GM12878 (cell line): ENCODE measurements at places on chromosomes 5 and 9.

DNA sequence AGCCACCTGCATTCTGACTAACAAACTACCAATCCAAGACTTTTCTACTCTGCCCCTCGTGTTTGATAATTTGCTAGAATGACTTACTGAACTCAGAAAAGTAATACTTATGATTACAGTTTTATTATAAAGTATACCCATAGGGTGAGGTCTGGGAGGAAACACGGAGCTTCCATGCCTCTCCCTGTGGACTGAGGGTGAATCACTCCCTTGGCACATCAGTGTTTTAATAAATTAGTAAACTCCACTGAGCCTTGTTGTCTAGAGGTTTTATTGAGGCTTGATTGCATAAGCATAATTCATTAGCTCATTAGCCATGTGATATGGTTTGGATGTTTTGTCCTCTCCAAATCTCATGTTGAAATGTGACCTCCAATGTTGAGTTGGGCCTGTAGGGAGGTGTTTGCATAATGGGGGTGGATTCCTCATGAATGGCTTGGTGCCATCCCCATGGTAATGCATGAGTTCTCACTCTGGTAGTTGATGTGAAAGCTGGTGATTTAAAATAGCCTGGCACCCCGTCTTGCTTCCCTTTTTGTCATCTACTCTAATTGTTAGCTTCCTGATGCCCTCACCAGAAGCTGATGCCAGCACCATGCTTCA is 233.6 kb upstream of the TRPC7 start:
- DNase-seq = no peak

DNA sequence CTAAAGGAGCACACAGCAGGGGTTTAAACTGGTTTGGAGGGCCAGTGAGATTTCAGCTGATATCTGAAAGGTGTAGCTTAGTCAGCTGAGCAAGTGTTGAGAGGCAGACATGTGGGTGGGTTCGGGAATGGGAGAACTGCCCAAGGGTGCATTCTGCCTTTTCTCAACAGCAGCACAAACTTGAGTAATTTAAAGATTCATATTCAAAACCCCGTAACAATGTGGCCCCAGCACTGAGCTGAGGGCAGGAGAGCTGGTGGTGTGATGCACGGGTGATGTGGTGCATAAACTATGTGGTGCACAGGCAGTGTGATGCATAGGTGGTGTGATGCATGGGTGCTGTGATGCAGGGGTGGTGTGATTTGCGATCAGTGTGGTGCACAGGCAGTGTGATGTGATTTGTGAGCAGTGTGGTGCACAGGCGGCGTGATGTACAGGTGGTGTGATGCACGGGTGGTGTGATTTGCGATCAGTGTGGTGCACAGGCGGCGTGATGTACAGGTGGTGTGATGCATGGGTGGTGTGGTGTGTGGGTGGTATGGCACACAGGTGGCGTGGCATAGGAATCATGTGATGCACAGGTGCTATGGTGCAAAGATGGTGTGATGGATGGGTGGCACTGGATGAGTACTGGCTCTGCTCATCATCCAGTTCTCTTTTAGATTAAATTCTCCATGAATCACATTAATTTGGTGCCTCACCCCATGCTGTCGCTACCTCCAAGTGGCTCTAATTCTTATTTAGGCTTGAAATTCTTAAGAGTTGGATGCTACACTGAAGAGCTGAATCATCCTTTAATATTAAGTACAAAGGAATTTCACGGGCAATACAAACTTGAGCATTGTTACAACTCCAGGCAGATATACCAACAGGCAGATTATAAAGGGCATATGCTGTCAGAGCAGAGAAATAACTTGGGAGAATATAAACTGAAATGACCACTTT is 53.6 kb downstream of the DAP start:
- no peak for DNase-seq

DNA sequence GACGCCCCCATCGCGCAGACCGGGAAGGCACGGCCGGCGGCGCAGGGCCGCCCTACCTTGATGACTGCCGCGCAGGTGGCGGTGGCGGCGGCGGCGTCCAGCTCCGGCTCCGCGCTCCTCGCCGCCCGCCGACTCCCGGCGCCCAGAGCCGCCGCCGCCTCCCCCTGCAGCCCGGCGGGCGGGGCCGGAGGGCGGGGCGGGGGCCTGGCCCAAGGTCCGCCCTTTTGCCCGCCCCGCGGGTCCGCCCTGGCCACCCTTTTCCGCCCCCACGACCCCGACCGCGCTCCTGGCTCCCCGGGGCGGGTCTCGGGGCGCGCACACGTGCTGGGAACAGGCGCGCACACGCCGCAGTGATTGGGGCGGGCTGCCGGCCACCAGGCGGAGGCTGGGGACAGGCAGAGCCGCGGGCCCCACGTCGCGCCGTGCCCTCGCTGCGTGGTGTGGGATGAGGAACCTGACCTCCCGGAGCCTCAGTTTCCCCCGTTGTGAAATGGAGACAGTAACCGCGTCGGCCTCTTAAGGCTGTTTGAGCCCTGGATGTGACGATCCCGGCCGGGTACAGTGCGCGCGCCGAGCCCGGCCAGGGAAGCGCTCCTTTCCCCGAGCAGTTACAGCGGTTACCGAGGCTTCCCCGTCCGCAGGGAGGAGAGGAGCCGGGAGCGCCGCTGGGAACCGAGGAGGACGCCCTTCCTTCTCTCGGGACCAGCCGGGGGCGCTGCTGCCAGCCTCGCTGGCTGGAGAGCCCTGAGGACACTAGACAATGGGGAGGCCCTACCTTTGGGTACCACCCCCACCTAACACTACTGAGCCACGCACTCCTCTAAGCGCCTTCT is at the start of gene CORO2A:
Gene CORO2A (minus strand): TSS at position 135 of the 833 bp plus-strand sequence. CDS start 34,977 bp downstream, outside the sequence.
- DNase-seq = no peak

DNA sequence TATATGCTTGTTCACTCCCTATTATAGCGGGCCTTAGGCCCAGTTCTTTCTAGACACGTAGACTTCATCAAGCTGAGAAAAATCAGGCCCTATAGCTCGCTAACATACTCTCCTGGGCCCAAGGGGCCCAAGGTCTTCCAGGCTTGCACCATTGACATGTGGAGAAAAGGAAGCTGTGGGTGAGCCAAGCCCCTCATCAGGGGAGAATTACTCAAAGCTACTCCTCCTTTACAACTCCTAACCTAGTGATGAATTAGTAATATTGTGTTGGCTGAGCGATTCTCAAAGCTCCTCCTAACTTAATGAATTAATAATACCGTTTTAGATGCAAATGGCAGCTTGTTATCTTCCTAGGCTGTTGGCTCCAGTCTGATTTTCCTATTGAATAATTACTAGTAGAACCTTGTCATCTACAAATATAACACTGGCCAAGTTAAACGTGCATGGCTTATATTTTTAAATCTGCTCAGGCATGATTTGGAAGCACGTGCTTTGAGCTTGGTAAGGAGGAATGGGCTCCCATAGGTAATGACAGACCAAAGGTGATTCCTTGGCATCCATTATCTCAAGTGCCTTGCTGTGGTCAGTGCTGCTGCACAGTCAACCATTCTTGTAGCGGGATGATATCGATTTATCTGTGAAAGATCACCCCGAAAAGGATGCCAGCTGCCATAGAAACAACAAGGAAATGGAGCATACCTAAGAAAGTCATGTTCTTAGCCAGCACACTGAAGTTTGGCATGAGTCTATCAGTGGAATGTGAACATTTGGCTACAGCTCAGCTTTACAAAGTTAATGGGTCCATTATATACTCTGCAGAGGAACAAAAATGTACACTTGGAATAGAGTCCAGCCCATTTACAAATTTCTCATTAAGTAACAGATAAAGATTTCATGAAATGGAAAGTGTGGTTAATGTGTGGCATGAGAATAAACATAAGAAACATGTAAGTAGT is 23.8 kb downstream of the LVRN start:
- DNase-seq = no peak

DNA sequence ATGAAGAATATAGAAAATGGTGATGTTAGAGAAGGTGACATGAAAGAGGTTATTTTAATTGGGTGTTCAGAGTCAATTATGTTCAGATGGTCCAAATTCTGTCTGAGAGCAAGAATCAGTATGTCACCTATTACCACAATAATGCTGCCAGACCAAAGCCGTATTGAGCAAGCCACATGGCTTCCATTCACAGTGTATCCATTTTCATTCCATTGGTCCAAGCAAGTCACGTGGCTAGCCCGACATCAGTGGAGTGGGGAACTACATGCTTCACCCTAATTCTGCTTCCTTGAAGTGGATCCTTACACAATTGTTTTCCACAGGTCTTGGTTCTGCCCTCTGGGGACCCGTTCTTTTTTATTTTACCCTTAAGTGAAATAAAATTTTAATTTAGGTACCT is 413.5 kb downstream of the EBF1 start:
- DNase-seq = no peak

GRCh38 chr9:70260007-70260443 is 1.2 kb downstream of the SMC5 start:
- no peak for DNase-seq

GRCh38 chr9:87876708-87877107 is 6.0 kb upstream of the SPATA31E1 start:
- DNase-seq = no peak

DNA sequence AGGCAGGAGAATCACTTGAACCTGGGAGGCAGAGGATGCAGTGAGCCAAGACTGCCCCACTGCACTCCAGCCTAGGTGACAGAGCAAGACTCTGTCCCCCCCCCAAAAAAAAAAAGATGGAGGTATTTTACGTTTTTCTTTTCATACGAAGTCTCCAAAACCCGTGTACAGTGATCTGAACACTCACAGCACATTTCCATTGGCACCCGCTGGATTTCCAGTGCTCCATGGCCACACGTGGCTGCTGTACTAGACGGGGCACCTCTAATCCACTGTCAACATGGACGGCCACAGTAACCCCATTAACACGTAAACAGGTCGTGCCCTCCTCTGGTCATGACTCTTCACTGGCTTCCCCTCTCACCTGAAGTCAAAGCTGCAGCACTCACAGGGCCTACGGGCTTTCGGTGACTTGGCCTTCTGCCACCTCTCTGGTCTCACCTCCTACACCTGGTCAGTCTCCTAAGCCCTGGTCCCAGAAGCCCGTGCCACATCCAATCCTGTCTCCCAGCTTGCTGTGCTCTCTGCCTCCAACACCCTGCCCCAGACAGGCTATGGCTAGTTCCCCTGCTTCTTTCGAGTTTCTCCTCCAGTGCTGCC is 22.1 kb downstream of the TBC1D9B start:
- DNase-seq = no peak

DNA sequence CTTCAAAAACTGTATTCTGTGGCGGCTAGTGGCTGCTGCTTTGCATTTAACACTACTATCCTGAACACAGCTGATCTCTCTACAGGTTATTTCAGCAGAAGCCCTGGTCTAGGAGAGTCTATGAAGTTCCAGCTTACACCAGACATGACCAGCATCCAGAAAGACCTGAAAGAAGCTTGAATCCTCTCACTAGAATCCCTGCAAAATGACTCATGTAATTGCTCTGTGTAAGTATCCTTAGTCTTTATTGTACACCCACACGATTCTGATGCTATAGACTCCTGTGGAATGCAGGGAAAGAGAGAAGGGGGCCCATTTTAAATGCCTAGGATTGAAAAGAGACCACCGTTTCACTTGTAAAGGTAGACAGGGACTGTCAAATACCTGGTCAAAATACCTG is 859 bp upstream of the GRIA1 start:
- DNase-seq = no peak

- no peak for DNase-seq
Measured at GRCh38 chr9:8838136-8838535, 1038.6 kb upstream of the DMAC1 start.

DNA sequence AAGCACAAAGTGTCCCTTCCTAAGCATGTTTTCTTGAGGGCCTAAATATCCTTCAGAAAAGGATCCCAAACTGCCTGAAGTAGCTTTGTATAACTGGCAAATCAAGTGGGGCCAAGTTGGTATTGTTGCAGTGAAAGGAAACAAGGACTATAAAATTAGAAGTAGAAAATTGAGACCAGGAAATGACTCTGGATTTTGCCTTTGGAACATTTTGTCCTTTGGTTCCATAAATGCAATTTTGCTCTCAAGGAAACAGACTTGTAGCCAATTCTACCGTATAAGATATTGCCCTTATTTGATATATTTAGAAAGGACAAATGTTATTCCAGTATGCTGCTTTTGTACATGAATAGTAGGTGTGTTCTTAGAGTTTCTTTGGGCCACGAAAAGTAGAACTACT is 34.4 kb downstream of the RABGAP1 start:
- no peak for DNase-seq

- DNase-seq = no peak
Measured at GRCh38 chr5:76674330-76675066, 41.4 kb upstream of the F2R start.

DNA sequence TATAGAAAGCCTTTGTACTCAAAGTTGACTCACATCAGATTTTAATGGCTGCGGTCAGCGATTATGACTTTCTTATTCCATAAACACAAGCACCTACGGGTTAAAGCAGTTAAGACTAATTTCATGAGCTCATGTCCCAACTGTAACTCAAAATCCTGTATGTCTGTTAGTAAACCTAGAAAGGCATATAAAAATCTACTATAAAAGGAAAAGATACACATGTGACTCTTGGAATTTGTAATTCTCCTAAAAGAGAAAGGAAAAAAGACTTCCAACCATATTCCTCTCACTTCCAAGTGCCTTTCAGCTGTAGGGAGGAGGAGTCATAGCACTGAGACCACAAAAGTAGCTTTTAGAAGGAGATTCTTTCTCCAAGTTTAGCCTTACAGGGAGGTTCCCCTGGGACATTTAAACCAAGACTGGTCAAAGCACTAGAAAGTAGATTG is 129.1 kb downstream of the EBF1 start:
- no peak for DNase-seq

- DNase-seq = no peak
Measured at GRCh38 chr5:177409043-177409801, at the start of gene F12. Gene F12 (minus strand): TSS chr5:177409564. CDS start chr5:177409527, 37 bp downstream.

DNA sequence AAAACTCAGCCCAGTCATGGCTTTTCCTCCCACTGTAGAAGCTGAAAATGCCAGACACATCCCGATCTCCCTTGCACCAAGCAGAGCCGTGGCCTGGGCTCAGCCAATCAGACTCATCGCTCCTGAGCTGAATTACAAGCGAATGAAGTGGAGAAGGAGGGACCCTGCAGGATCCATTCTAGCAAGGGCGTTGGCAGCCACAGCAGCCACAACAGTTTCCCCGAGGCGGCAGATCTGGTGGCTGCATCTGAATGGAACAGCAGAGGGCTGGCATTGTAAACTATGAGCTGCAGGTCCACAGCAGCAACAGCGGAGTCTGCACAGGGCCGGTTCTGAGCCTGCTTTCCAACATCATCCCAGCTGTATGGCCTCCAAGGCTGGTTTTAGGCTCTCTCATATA is 23.8 kb downstream of the ALG2 start:
- DNase-seq = no peak

- DNase-seq = no peak
Measured at GRCh38 chr5:142357469-142358090, 32.8 kb upstream of the SPRY4 start.

DNA sequence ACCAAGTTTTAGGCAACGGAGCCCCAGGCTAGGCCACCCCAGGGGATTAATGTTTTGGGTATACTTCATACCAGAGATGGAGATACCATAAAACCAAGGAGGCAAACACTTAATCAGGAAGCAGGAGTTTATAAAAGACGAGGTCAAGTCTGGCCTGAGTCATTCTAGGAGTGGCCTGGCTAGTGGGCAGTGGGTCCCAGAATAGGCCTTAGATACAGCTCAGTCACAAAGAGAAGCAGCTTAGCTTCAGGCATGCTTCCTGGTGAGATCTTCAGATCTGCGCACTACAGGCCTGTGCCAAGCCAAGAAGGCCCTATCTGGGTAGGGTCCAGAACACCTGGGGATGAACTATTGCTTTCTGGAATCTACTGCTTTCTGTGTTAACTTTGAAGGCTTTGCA is 20.6 kb upstream of the NR5A1 start:
- no peak for DNase-seq
